ENCODE measurements at places on chromosomes 2 and 18.

GRCh38 chr2:222747526-222748160 lies 76.2 kb downstream of the MOGAT1 start:
- no peak for DNase-seq

- DNase-seq = no peak
Measured at GRCh38 chr2:175401956-175402469, 220.5 kb upstream of the ATP5MC3 start.

GRCh38 chr18:5520464-5520863 lies 23.3 kb downstream of the EPB41L3 start:
- no peak for DNase-seq

DNA sequence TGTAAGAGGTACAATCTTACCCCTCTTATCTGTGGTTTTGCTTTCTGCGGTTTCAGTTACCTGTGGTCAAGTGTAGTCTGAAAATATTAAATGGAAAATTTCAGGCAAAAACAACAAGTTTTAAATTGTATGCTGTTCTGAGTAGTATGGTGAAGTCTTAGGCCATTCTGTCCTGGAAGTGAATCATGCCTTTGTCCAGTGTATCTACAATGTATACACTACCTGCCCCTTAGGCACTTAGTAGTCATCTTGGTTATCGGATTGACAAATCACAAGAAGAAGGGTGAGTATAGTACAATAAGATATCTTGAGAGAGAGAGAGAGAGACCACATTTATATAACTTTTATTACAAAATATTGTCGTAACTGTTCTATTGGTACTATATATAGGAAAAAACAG lies 43.5 kb downstream of the RAB3GAP1 start:
- no peak for DNase-seq

GRCh38 chr2:99666256-99666655 lies 176.4 kb upstream of the REV1 start:
- DNase-seq = no peak

- DNase-seq = no peak
Measured at GRCh38 chr2:11160731-11161455, 5.6 kb downstream of the SLC66A3 start.

DNA sequence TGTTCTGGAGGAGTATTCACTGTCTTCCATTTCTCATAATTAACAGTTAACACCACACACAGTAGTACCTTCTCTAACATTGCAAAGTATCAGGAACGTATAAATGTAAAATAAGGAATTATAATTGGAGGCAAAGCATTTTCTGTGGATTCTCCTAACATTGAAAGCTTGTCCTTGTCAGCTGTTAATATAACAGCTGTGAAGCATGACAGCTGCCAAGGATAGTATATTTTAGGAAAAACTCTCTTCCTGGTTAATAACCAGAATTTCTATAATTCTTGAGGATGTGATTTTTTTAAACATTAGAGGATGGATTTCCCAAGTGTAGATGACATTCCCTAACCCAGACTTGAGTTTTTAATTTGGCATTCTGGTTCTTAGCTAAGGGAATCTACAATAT lies 110.3 kb downstream of the EPC2 start:
- no peak for DNase-seq

GRCh38 chr2:46275995-46276394 lies 21.2 kb upstream of the EPAS1 start:
- DNase-seq = no peak

DNA sequence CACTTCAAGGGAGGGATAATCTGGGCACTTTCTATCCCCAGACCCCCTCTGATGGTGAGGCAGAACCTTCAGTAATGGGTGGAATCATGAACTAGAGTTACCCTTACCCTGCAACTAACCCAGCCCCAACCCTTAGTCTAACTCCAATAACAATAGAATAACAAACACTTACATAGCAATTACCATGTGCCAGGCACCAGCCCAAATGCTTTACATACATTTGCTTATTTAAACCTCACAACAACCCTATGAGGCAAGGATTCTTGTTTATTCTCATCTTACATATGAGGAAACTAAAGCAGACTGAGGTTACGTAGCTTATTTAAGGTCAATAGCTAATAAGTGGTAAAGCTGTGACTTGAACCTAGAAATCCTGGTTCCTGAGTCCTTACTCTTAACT lies 132.8 kb downstream of the CYP26B1 start:
- DNase-seq = no peak

All from stimulated activated CD4-positive, alpha-beta T cell treated with anti-CD3 and anti-CD28 coated beads, Interleukin-2, amount 100 ng/mL, for 48 hours (primary cell).